ENCODE measurements at places on chromosomes 7 and 10.

- DNase-seq = no peak
Measured at GRCh38 chr10:71838264-71839211, 12.5 kb downstream of the PSAP start.

DNA sequence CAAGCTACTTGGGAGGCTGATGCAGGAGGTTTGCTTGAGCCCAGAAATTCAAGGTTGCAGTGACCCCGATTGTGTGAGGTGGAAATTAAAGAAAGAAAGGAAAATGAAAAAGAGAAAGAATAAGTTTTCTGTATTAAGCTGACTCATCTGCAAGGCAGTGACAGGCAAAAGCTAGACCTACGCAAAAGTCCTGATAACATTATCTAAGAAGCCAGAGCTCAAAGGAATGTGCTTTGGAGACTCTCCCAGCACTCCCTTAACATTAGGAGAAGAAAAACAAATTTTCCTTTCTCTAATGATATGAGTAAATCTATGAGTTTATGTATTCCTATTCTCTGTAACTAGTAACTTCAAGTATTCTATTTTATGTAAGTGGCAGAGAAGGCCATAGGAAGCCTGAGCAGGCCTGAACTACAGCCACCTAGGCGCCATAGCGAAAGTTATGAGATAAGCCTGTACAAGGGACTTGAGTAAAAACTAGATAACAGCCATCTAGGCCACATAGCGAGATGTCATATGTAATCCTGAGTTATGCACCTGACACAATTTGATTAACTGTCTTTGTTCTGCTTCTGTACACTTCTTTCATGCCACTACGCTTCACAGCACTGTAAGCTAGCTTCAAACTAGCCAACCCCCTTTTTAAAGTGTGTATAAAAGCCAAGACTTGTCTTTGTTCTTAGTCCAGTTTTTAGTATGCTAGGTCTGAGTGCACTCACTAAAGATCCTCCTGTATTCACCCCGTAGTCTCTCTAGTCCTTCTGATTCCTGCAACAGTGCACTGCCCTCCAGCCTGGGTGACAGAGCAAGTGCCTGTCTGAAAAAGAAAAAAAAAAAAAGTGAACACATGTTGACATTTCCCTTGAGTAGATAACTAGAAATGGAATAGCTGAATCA, 9.4 kb upstream of the ZWINT start:
- no peak for DNase-seq

GRCh38 chr10:102837230-102837721, at the start of gene CYP17A1:
CYP17A1 (minus strand) TSS chr10:102837413; CDS start chr10:102837361, 52 bp downstream.
- DNase-seq = no peak

DNA sequence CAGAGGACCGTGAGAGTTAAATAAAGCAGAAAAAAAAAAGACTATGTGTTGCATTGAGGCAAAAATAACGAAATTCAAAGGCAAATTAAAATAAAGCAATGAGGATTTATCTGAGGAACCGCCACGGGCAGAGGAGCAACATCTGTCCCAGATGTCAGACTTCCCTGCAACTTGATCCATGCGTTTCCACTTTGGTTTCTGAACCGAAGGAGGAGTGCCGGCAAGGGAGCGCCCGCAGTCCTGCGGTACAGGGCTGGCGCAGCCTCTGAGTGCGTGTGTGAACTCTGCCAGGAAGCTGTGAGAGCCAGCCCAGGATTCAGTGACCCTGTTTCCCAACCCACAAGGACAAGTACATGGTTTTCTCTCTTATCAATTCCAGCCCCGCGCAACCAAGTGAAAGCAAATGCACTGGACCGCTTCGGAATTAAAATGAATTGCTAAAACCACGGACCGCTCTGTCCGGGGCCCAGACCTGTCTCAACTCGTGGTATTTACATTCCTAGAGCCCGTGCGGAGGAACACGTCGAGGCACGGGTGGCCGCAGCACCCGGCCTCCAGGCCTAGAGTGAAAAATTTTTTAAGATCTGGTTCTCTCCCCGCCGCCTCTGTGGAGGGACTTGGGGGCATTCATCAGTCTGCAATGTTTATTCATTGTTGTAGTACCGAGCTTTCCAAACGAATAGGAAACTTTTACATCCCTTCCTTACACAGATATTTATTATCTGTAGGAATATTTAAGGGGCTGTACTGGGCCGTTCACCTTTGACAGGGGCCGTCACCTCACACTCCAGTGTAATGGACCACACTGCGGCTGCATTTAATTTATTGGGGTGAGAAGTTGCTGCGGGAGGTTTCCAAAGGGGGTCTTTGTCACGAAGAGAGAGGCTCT, 291.5 kb upstream of the NFE2L3 start:
- no peak for DNase-seq

GRCh38 chr10:54691331-54691730, 109.7 kb downstream of the PCDH15 start:
- DNase-seq = no peak

- no peak for DNase-seq
Measured at GRCh38 chr10:119346095-119346832, 138.9 kb downstream of the GRK5 start.

DNA sequence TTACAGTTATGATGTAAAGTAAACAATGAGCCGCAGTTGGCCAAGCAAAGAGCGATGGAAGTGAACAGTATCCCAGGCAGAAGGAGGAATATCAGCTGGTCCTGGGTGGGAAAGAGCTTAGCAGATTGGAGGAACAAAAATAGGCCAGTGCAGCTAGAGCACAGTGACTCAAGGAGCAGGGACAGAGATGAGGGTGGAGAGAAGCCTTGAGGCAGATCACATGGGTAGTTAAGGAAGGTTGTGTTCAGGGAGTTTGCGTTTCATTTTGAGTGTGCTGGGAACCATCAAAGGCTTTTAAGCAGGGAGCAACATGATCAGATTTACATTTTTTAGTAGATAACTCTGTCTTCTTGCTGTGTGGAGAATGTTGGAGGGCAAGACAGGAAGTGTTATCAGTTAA, 113.6 kb downstream of the OAT start:
- DNase-seq = no peak

DNA sequence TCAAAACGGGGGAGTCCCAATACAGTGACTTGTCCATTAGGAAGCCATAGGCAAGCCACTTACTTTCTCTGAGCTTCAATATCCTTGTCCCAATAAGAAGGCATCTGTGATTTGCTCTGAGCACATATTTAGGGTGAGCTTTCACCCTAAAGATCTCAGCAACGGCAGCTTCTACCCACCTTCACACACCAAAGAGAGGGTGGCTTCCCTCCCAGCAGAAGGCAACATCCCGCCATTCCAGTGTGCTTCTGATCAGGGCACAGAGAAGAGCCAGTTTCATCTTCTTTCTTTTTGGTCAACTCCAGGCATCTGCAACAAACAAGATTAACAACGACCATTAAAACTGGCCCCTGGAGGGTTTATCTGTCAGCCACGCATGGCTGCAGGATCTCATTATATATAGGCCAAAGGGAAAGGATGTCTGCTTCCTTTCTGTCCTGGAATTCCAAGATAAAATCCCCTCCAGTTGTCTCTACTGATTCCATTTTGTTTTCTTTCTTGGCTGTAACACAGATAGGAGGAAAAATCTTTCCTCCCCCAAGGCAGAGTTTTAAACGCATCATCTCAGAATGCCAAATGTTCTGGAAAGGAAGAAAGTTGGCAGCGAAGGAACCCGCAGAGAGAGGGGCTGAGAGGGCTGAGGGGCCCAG, 491 bp upstream of the SH2D4B start:
- no peak for DNase-seq

GRCh38 chr7:132051311-132051710, 494.9 kb upstream of the PODXL start:
- DNase-seq = no peak

DNA sequence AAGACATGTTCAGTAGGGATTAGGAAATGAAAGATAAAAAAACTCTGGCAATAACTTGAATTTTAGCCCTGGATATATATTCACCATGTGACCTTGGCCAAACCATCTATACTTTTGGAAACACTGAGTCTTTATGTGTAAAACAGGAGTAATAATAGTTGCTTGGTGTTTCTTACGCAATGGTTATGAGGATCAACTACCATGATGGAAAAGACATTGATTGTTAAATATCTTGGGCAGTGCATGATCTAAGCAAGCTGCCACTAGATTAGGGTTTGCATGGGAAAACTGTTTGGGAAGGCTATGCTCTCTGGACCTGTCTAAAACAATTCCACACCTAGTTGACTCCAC, 6.5 kb downstream of the OR6B1 start:
- no peak for DNase-seq

DNA sequence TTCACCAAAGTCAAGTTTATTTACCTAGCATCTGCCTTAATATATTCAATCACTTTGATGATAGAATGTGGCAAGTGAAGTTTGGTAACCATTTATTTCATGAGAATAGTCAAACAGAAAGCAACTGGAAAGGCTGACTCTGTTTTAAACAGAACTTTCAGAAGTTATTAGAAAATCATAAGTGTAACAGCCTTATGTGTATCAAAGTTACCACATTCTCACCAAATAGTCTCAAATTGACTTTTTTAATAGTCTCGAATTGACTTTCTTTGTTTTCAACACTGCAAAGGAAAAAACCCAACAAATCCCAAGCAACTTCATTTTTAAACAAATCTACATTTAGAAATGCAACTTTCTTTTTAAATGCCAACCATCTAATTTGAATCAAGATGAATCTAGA, 29.5 kb downstream of the NAMPT start:
- DNase-seq = no peak

DNA sequence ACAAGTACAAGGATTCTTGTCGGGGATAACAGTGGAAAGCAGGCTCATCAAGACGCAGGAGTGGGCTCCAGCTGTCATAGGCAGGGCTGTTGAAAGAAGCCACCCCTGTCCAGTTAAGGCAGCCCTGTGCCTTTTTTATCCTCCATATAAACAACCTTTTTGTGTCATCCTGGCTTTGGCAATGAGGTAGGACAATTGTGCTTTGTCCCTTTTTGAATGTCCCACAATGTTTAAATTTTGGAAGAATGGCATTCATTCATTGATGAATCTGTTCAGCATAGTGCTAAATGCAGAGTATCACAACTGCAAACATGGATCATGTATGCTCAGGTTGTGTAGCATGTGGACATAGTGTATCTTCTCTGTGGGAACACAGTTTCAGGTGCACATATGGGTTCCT, 66.7 kb downstream of the UBE3C start:
- no peak for DNase-seq

DNA sequence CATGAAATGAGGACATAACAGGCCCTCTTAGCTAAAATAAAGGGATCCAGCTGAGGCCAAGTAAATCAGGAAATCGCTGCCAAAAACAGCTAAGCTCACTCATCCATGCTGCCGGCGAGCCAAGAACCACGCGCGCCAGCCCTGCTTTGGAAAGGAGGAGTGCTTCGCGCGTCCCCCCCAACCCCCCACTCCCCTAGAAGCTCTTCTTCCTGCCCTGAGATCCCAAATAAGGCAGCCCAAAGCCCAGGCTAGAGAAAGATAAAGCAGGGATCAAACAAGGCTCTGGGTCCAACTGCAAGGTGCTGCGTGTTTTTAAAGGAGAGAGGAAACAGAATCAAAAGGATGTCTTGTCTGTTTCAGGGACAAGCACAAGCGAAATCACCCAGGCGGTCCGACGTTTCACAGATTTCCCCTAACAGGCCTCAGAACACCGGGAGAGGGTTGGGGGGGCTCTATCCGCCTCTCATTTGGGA, 168.3 kb upstream of the AUTS2 start:
- no peak for DNase-seq

GRCh38 chr7:157612664-157613561, 276.1 kb downstream of the DNAJB6 start:
- DNase-seq = peak; percentile 52

Data from activated T-helper 9 cell treated with anti-CD3 and anti-CD28 coated beads, Interleukin-2, amount 50 U/mL, for 16 hours (primary cell).